ENCODE measurements at places on chromosomes 16 and 17.
A peak's percentile ranks its signal among the peaks of the same experiment; 100 is the strongest.

DNA sequence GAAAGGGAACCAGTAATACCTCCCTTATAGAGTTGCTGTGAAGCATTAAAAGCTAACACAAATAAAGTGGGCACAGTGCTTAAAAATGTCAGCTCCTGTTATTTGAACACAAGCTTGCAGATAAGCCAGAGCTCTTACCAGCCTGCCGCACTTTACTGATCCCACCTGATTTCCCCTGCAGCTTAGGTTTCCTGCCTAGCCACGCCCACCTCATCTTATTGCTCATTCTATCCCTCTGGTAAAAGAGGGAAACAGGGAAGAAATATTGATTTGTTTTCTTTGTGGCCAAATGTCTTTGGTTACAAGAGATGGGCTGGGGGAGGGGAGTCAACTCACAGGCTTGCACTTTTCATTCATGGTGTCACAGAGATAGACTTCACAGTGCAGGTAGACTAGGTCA is 9.6 kb upstream of the GP2 start:
- no peak for DNase-seq

DNA sequence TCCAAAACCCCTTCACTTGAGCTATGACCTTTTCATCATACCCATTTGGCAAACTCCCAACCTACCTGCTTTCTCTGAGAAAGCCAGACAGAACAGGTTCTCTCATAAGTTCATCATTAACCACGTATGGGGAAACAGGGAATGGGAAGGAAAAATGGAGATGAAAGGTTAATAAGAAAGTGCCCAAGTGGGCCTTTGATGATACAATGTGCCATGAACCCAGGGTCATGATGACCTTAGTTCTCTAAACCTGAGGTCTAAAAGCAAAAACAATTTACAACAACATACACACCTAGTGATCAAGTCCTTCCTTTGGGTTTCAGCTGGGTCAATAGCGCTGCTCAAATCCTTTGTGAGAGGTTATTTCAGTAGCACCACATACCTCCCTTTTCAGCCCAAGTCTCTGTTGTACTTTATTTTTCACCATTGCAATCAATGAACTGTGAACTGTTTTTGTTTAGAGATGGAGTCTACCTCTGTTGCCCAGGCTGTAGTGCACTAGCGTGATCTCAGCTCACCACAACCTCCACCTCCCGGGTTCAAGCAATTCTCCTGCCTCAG is 14.5 kb upstream of the RANGRF start:
- DNase-seq = no peak

DNA sequence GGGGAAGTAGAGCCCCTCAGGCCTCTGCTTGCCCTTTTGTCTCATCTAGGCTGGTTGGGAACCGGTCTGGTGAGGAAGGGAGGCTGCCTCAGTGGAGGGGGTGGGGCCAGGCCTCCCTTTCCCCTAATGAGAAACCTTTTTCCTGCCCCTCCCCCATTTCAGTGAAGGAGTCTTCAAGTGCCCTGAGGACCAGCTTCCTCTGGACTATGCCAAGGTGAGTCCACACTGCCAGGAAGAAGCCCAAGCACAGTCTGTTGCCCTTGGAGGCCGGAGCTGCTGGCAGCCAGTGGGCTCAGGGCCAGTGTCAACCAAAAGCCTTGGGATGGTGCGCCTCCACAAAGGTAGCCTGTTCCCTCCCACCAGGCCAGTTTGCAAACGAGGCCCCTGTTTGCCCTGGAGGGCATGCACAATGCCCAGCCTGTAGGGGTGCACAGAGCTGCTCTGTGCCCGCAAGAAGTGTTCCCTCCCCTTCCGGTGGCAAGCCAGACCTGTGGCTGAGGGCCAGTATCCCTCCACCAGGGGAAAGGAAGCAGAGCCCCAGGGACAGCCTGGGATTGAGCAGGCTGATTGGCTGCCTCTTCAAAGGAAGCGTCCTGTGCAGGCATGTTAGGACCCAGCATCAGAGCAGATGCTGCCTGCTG is 3.4 kb downstream of the TRAF4 start:
- DNase-seq = no peak

DNA sequence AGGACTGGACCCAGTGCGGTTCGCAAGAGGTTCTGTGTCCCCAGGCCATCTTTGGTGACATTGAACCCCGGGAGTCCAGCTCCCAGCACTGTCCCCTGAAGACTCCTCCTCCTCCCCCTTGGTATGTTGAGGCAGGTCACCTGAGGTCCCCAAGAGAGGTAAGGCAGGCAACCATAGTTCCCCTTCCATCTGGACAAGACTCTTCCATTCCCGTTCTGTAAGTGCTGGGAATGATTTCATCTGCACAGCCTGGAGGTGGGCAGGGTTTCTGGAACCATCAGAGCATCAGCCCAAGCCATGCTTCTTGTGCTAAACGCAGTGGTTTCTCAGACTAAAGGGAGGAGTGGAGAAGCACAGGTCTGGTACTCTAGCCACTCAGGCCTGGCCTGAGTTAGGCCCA is 24.9 kb downstream of the COPZ2 start:
- no peak for DNase-seq

DNA sequence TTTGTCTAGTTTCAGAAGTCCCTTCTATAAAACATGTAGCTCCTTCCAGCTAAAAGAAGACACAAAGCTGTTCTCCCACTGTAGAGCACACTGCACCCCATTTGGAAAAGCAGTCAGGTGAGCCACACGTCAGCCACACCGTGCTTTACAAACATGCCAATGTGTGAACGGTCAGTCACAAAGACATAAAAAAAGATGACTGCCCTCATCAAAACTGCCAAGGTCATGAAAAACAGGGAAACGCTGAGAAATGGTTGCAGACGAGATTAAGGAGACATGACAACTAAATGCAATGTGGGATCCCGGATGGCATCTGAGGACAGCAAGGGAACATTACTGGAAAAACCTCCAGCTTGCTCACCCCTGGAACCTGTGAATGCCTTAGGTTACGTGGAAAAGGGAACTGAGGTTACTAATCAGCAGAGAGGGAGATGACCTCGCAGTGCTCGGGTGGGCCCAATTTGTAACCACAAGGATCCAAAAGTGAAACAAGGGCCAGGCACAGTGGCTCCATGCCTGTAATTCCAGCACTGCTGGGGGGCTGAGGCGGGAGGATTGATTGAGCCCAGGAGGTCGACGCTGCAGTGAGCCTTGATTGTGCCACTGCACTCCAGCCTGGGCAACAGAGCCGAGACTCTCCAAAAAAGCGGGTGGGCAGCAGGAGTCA is 8.1 kb downstream of the ANKRD11 start:
- no peak for DNase-seq

GRCh38 chr16:80356365-80356764 is 184.4 kb upstream of the DYNLRB2 start:
- DNase-seq = no peak

DNA sequence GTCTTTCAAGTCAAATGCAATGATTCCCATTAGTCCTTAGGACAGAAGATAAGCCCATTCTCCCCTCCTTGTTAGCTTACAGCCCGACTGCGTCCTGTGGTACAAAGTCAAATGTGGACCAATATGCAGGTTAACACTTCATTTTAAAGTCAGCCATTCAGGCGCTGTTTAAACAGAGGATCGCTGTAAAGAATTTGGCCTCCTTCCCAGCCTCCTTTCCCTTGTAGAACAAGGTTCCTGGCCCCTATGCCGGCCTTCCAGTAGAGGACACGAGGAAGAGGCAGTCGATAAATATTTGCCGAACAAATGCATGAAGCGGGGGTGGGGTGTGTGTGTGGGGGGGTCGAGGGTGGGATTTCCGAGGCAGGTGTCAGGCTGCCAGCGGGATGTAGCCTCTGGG is 4.3 kb downstream of the SDK2 start:
- DNase-seq = no peak

DNA sequence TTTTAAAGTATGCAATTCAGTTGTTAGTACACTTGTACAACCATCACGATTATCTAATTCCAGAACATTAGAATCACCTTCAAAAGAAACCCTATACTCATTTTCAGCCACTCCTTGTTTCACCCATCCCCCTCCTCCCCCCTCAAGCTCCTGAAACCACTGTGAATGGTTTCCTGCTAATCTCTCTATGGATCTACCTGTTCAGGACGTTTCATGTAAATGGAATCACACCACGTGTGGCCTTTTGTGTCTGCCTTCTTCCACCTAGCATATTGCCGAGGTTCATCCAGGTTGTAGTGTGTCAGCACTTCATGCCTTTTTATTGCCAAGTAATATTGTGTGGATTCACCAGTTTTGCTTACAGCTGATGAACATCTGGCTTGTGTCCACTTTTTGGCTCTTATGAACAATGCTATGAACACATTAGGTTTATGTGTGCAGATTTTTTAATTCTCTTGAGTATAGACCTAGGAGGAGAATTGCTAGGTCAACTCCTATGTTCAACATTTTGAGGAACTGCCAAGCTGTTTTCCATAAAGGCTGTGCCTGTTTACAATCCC is 17.8 kb downstream of the EIF4A3 start:
- DNase-seq = no peak

GRCh38 chr16:28072087-28072486 is 8.6 kb upstream of the GSG1L start:
- DNase-seq = no peak

GRCh38 chr17:78168903-78169793 is 767 bp downstream of the SYNGR2 start:
- DNase-seq = peak; percentile 84

DNA sequence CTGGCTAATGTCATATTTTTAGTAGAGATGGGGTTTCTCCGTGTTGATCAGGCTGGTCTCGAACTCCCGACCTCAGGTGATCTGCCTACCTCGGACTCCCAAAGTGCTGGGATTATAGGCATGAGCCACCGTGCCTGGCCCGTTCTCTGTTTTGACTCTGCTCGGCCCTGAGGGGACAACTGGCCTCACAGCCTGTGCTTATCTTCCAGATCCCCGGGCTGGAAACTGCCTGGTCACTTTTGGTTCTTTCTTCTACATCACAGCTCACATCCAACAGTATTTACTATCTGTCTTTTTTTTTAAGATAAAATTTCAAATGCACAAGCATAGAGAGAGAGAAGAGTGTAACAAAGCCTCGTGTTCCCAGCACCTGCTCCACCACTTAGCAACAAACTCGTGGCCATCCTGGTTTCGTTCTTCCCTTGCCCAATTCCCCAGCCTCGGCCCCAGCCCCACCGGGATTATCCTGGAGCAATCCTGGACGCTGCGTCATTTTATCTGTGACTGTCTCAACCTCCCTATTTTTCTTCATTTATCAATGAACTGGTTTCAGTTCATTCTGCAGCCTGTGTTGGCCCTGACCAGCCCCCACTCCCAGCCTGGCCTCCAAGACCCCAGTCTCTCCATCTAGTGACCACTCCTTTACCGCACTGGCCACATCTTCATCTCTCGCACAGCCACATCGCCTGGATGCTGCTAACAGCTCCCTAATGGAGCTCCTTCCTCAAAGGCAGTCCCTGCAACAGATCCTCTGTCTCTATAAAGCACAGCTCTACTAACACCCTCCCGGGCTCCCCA is 21.1 kb downstream of the PIMREG start:
- DNase-seq = no peak

- DNase-seq = no peak
These were observed 1.5 kb upstream of the IST1 start for GRCh38 chr16:71893888-71894228.

GRCh38 chr16:56701534-56701933 is 19.3 kb downstream of the MT1X start:
- DNase-seq = no peak

DNA sequence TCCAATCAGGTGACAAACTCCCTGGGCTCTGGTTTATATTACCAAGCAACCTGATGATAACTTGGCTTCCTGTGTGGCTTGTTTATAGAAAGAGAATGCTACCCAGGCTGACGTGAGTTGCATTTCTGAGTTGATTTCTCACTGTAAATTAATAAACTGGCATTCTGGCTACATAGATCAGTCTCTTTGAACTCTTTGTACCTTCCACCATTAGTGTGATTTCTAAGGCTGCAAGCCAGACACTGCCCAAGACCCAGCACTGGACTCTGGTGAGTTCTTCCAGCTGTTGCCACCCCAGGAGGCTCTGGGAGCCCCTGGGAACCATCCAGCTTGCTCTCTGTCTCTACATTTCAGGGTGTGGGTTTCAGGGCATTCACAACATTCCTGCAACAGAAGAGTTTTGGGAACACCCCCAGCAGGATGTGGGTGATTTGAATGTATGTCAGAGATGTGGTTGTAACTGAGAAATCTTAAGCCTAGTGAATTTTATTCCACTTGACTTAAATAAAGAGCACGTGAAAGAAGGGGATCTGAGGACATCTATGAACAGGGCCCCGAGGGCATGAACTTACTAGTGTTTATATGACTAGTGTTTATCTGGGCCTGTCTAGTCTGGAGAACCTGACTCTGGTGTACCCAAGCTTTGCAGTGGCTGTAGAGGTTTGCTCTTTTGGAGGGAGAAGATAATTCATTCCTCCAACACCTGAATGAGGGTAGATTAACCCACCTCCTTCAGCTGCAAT is 30.3 kb upstream of the LRRC37A start:
- no peak for DNase-seq

DNA sequence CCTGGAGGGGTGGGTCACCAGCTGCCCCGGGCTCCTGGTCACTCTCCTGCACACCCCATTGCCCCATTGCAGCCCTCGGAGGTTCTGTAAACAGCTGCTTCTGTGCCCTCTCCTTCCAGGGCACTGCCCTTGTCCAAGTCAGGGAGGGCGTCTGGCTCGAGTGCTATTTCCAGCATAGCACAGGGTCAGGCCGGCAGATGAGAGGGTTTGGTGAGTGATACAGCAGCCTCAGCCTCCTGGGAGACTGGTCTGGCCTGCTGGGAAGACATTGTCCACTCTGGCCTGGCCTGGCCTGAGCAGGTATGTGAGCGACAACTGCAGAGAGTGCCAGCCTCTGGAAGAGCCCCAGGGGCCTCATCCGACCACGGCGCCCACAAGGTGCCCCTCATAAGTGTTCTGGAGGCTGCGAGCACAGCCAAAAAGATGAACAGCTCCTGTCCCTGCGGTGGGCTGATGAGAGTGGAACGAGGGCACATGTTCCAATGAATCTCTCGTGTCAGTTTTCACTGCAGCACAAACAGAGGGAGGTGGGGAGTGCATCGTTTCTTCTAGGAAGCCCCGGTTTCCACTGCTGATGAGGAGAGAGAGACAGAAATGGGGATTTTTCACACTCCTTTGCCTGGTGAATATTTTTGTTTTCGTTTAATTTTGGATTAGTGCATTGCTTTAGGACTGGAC is 105.8 kb upstream of the SDK2 start:
- DNase-seq = no peak
